ENCODE measurements at places on chromosomes 1 and 21.

GRCh38 chr1:9494936-9495758 lies 44.1 kb upstream of the SLC25A33 start:
- DNase-seq, result peak; percentile 72

- DNase-seq, result no peak
Observed at GRCh38 chr1:65265651-65266351, 43.5 kb upstream of the DNAJC6 start.

- no peak for DNase-seq
Observed at GRCh38 chr1:33535334-33535733, 62.9 kb downstream of the ZSCAN20 start.

DNA sequence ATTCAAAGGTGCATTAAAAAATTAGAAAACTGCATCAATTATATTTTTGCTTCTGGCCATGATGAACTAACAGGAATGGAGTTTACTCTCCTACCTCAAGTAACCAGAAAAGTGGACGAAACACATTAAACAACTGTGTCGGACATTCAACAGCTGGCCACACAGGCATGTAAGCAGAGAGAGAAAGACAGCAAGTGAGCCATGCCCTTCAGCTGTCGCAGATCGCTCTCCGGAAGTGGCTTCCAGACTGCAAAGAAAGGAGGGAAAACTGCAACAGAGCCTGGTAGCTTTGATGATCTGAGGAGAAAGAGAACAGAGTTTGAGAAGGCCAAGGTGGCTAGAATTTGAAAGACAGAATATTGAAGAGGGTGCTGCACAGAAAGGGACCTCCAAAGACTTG lies 557.2 kb downstream of the MATN1 start:
- DNase-seq, result no peak

DNA sequence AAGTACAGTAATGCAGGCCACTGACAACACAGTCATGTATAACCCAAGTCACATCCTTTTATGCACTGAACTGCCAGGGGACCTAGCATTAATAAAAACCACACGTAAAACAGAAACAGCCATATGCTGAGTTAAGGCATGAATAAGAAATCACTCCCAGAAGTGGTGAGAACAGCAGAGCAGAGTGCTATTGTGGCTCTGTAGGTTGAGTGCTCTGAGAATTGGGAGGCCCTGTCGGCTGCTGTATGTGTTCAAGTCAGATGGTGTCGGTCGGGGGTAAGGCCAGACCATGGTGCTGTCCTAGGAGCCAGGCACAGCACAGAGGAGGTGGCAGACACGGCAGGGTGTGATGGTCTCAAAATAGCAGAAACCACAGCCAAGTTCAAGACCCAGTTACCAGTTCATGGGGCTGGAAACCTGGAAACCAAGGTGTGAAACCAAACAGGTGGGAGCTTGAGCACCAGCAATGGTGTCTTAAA lies 126.6 kb upstream of the COA6 start:
- DNase-seq, result no peak

GRCh38 chr1:150259758-150260669 lies 2.4 kb downstream of the CA14 start:
- DNase-seq, result no peak

- DNase-seq, result no peak
Observed at GRCh38 chr1:183719289-183719688, 66.2 kb upstream of the APOBEC4 start.

- DNase-seq, result no peak
Observed at GRCh38 chr1:2127187-2128145, 67.1 kb downstream of the FAAP20 start.

DNA sequence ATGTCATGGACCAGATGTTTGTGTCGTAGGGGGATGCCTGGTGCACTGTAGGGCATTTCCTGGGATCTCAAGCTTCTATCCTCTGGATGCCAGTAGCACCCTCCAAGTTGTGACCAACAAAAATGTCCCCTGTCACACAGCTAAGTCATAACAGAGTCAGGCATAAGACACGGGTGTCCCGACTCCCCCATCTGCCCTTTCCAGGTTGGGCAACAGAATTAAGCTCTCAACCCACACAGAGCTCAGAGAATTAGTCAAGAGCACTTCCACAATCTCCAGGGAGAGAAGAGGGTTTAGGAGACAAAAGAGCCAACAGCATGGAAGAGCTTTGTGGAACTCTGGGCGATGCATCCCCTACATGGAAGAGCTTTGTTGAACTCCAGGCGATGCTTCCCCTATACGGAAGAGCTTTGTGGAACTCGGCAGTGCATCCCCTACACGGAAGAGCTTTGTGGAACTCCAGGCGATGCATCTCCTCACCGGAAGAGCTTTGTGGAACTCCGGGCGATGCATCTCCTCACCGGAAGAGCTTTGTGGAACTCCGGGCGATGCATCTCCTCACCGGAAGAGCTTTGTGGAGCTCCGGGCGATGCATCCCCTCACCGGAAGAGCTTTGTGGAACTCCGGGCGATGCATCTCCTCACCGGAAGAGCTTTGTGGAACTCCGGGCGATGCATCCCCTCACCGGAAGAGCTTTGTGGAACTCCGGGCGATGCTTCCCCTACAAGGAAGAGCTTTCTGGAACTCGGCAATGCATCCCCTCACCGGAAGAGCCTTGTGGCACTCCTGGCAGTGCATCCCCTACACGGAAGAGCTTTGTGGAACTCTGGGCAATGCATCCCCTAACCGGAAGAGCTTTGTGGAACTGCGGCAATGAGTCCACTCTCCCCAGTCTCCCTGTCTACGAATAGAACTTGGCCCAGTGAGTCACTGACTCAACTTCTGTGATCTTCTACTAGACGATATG lies 422.7 kb downstream of the KIF26B start:
- no peak for DNase-seq

DNA sequence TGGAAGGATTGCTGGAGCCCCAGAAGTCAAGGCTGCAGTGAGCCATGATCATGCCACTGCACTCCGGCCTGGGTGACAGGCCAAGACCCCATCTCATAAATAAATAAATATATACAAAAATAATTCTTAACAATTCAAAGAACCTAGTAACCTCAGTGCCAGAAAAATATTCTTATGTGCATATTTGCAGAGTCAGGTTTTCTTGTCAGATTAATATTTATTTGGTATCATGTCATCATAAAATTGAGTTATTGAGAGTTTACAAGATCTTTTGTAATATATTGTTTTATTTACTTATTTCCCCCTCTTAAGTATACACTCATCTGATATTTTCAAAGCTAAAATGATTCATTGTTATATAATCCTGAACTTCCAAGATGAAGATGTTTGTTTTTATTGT lies 24.5 kb upstream of the AGL start:
- no peak for DNase-seq

DNA sequence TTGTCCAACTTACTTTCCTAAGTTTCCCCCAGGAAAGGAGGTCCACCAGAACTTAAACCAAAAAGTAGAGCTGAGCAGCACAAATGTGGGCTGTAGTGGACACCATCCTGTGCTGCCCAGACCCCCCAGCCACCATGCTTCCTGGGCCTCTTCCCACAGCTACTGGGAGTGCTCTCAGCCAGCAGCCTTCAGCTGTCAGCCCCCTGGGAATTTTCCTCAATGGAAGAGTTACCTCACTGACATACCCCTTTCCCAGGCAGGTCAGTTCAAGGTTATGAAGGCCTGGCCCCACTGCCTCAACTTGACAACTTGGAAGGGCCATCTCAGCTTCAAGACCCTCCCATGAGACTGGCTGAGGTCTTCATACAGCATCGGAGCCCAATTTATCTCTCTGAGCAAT lies 47.7 kb downstream of the CDCP2 start:
- no peak for DNase-seq

DNA sequence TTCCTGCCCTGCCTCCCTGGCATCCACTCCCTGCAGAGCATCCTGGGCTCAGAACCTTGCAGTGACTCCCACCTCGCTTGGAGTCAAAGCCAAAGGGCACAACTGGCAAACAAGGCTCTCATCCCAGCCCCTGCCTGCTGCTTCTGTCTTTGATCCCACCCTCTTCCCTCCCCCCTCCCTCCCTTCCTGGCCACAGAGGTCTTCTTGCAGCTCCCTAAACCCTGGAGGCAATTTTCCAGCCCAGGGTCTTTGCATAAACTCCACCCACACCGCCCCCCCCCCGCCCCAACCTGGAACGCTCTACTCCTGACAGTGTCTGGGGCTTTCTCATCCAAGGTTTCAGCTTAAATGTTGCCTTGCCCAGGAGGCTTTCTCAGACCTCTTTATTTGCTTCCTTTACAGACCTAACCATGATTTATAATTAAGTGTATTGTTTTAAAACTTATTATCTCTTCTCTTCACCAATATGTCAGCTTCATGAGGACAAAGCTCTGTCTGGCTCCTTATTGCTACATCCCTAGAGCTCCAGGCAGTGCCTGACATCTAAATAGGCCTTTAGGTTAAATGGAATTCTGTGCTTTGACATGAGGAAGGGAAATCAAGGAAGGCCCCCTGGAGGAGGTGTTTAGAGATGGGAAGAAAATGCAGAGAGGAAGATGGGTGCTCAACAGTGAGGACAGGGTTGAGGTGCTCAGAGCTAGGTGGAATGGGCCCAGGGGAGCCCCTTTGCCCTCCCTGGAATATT lies 37.7 kb upstream of the PADI1 start:
- no peak for DNase-seq

- peak; percentile 59 for DNase-seq
Observed at GRCh38 chr21:36854391-36854790, 112.1 kb downstream of the HLCS start.

DNA sequence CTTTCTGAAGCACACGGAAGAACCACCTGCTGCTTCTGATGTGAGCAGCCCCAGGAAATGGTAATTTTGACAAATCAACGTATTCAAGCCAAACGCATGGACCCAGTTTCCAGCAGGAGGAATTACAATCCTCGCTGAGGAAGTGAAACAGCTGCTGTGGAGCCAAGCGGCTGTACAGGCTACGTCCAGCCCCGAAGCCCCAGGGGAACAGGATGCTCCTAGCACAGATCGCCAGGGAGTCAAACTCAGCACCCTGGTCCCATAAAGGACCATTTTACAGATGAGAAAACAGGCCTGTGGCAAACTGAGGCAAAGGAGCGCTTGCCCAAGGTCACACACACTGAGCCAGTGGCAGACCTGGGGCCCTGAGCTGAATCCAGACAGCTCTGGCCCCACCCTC lies 108.0 kb downstream of the PTPRU start:
- no peak for DNase-seq

DNA sequence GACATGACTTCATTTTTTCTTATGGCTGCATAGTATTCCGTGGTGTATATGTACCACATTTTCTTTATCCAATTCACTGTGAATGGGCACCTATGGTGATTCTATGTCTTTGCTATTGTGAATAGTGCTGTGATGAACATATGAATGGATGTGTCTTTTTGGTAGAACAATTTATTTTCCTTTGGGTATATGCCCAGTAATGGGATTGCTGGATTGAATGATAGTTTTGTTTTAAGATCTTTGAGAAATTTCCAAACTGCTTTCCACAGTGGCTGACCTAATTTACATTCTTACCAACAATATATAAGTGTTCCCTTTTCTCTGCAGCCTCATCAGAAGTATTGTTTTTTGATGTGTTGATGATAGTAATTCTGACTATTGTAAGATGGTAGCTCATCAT lies 361.7 kb upstream of the SGIP1 start:
- no peak for DNase-seq

DNA sequence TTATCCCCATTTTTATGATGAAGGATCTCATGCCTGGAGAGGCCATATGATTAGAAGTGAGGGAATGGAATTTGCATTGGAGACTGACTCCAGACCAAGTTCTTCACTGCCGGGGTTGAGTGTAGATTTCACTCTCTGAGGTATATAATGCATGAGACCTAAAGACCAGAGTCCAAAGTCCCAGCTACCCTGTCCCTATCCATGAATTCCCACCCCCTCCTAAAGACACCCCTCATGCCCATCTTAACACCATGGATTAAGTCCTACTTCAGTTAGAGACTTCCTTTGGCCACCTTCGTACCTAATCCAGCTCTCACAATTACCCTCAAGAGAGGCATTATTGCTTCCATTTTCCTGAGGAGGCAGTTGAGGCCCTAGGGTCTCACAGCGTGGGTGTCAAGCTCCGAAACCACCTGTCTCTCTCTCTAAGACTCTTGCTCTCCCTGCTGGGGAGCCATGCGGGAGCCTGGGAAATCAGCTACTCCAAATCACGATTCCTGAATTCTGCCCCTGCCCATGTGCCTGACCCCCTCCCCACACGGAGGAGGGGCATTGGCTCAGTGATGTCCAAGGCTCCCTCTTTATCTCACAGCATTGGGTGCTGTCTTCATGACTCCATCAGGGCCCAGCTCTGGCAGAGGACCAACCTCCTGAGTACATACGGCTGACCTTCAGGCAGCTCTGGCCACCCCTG lies 11.7 kb upstream of the FOXO6 start:
- DNase-seq, result no peak

GRCh38 chr1:10665930-10666850 lies 130.3 kb downstream of the CASZ1 start:
- no peak for DNase-seq

- DNase-seq, result no peak
Observed at GRCh38 chr1:241775021-241775420, 73.0 kb upstream of the EXO1 start.

DNA sequence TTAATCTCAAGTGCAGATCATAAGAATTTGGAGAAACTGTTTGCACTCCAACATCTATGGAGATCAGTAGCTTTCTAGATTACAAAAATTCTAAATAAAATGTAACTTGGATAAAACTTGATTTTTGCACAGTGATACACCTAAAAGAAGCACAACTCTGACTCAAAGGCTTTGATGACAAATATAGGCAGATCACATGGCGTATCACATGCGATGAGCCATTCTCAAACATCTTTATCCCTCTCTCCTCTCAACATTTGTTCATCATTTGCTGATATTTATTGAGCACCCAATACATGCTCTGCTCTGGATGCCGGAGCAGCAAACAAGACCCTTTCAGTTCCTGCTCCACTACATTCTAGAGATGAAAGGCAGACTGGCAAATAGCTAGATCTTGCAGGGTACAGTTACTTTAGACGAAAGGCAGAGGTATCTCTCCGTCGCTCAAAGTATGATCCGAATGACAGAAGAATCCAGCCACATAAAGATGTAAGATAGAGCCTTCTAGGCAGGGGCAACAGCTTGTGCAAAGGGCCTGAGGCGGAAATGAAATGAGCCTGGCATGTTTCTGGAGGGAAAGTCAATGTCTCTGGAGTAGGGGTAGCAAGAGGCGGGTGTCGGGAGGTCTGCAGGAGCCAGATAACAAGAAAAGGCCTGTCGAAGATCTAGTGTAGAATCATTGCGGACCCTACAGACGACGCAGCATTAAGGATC lies 145.8 kb upstream of the ERRFI1 start:
- DNase-seq, result no peak

- DNase-seq, result no peak
Observed at GRCh38 chr1:99745061-99745460, 21.4 kb downstream of the FRRS1 start.

GRCh38 chr21:34745557-34746255 lies 76.9 kb downstream of the CLIC6 start:
- peak; percentile 63 for DNase-seq

GRCh38 chr1:30642391-30643120 lies 80.8 kb downstream of the MATN1 start:
- no peak for DNase-seq

DNA sequence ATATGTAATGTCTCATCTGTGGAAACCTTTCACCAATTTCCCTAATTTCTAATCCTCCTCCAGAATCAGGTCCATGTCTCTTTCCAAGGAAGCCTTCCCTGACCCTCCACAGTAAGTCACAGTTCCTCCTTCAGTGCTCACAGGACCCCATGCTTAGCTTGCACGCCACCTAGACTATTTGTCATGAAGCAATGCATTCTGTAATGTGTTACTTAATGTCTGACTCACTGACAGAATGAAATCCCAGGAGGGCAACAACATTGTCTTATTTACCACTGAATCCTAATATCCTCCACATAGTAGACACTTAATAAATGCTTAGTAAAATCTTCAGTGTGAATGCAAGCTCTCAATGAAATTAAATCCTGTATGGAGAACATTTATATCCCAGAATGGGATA lies 245.9 kb upstream of the PLD5 start:
- no peak for DNase-seq
